Pons (tissue), 1 donor: ENCODE measurements at places on chromosomes 11 and 22.

- no peak for DNase-seq
Measured at GRCh38 chr11:65121447-65121864, 478 bp downstream of the FAU start.

GRCh38 chr22:30015229-30015797 lies 65.0 kb upstream of the HORMAD2 start:
- no peak for DNase-seq

DNA sequence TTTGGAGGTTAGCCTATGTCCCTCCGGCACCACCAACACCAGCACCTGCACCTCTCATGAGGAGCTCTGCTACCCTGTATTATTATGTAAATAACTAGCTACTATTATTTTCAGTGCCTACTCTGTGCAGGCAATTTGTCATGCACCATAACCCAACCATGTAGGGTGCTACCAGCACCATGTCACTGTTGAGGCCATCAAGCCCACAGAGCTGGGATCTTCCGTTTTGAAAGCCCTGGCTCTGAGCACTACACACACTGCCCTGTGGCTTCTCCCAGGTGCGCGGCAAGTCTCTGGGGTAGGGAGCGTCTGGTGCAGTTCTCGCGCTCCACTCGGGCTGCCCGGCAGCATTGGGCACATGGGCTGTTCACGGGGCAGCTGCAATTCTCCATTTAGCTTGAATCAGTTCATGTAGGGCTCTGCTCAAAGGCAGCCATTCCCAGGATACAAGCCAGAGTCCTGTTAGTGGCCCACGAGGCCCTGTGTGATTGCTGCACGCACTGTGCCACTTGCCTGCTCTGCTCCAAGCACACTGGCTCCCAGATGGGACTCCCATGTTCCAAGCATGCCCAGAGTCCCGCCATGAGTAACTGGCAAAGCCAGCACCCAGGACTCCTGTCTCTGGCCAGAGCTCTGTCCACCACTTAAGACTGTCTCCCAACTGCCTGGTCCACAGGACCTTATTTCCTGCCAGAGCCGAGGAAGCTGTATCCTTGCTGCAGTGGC lies 42.5 kb upstream of the CDON start:
- DNase-seq = no peak

GRCh38 chr11:123920943-123921342 lies 18.5 kb upstream of the OR4D5 start:
- no peak for DNase-seq

DNA sequence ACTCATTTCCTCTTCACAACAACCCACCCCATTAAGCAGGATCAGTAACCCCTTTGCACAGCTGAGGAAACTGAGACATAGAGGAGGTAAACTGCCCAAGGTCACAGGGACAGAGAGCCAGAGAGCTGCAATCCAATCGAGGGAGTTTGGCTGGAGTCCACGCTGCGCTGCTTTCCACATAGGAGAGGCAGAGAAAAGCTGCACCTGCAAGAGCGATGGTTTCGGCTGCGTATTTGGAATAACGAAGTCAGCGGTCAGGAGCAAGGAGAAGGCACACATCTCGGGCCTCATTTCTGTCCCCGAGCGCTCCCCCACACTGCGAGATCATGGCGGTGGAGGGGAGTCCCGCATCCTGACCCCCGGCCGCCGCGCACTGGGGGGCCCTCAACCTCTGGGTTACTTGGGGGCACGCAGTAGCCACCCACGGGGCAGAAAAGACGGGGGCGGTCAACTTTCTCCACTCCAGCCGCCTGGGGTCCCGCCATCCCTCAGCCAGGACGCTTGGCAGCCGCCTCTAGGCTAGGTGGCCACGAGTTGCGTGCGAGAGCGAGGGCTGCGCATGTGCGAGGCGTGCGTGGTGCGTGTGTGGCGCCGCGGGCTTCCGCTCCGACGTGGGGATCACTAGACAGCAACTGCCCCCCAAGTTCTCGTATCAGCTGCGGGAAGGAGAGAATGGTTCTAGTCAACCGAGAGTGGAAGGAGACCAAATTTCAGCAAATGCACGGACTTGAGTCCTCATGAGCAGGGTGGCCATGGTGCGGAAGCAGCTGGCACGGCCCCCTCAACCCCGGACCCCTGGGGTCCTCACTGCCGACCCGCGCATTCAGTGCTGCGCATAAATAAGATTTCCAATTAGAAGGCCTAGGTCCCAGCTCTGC lies 42.3 kb upstream of the CLDN5 start:
- DNase-seq = no peak

DNA sequence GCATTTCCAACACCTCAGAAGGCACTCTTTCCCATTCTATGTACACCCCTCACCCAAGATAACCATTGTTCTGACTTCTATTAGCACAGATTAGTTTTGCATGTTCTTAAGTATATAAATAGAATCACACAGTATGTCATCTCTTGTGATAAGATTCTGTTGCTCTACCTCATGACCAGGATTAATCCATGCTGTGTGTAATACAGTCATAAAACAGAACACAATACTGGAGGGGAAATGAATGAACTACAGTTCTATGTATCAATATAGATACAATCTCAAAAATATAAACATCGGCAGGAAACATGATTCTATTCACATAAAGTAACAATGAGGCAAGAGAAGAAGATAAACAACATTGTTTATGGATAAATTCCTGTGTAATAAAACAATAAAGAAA lies 151.5 kb downstream of the ATG16L2 start:
- DNase-seq = no peak

GRCh38 chr11:120675171-120675570 lies 163.6 kb downstream of the GRIK4 start:
- DNase-seq = no peak

DNA sequence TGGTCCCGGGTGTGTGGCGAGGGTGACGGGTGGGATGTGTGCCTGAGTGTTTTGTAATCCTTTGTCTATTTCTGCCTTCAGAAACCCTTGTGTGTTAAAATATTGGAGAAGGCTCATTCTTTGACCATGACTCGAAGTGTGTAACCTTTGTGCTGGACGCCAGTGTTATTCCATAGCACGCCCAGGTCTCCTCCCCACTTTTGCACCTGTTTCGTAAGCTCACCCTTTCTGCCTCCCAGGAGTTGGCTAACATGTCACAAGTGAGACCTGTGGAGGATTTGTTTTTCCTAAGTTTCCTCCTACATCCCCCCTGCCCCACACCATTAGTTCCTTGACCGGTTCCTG lies 382 bp downstream of the C11orf54 start:
- DNase-seq = no peak

DNA sequence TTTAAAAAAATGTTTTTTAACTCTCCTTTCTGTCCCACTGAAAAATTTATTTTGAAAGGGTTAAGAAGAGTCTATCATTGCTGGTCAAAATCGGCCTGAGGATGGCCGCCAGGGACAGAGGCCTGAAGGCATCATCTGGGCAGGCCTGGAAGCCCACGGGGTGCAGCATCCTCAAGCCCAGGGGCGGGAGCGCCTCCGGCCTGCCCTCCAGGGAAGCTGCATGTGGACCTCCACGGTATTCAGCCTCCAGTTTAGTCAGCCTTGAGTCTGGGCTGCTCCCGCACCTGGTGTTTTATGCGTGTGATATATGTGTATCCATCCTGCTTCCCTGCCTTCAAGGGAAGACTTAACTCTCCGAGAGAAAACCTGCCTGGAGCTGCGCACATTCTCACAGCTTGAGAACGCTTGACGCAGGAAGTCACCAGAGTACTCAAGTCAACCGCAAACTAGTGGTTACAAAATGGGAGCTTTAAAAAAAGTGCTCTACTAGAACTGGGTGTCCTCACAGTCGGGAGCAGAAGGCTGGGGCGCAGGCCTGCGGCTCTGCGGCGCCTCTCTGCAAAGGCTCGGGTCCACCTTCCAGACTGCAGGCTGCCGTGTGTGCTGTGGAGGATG lies 13.6 kb upstream of the BID start:
- no peak for DNase-seq

DNA sequence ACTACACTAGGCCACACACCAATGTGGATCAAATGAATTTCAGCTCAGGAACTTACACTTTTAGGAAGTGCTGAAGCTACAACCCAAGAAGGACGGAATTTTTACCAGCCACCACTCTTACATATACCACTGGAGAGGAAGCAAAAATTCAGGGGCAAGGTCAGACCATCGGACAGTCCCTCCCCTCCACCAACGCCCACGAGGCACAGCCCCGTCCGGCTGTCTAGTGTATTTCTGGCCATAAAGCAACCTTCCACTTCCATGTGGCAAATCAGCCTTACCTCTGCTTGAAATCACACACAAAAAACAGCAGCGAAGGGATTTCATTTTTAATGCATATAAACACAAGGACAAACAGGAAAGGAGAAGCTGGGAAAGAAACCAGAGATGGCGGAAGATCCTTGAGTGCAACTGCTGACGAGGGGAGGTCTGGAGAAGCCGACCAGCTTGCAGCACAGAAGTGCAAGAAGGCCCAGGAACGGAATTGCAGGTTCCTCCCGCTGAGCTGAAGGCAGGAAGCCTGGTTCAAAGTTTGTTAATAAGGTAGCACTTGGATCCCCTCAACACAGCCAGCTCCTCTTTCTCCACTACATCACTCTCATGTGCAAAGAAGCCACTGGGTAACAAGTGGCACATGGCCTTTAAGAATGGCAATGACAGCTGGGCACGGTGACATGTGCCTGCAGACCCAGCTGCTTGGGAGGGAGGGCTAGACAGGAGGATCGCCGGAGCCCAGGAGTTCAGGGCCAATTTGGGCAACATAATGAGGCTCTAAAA lies 71.5 kb downstream of the SHANK2 start:
- no peak for DNase-seq

DNA sequence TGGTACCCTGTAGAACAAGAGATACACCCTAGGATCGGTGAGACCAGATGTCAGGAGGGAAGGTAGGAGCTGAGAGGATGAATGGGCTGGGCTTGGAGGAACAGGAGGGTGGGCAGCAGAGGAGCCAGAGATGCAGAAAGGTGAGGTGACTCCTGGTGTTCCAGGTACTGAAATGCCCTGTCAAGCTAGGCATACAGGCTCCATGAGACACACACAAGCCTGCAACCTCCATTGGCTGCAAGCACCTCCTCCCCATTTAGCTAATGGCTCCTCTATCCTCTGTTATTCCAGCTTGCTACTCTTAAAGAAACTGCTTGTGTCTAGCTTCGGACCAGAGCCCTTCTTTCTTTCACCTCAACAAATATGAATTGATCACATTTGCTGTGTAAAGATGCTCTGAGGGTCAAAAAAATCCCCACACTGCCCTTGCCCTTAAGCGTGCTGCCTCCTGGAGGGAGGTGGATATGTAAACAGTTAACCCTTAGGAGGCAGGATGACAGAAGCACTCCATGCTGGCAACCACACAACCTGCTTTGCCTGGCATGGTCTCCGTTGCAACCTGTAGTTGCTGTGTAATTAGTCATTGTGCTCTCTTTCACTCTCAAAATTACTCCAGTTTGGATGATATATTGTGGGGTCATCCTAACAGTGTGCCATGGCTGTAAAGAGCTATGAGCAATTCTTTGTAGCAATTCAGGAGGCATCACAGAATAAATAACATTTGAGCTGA lies 156.0 kb downstream of the PKNOX2 start:
- DNase-seq = no peak

DNA sequence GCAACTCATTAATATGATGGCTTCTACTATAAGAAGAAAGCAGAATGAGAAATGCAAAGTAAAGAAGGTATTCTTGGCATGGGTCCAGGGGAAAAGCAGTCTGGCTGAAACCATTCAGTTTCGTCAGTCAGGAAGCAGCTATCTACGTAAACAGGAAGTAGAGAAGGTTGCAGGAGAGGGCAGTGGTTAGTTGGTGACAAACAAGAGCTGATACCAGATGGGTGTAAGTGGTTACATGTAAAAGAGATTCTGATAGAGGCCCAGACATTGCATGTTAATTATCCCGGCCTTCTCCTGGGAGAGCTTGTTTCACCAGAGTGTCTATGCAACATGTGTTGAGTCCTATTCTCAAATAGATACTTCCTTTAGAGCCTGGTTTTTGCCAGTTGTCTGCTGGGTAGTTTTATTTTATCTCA lies 58.4 kb upstream of the PSMA1 start:
- peak; percentile 72 for DNase-seq

DNA sequence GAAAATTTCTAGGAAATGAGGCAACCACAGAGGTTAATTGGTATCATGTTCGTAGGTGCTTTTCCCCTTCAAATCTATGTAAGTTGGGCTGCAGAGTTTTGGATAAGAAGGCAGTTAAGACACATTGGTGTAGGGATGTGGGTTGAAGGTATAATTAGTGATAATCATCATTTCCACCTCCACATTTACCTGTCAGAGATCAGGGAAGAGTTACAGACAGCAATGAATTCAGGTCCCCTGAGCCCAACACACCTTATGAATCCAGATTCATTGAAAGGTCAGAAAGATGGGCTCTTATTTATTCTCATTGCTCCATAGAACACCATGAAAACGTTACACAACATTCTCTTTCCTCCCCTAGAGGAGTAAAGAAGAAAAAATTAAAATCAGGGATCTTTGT lies 308.7 kb downstream of the C11orf87 start:
- DNase-seq = no peak

DNA sequence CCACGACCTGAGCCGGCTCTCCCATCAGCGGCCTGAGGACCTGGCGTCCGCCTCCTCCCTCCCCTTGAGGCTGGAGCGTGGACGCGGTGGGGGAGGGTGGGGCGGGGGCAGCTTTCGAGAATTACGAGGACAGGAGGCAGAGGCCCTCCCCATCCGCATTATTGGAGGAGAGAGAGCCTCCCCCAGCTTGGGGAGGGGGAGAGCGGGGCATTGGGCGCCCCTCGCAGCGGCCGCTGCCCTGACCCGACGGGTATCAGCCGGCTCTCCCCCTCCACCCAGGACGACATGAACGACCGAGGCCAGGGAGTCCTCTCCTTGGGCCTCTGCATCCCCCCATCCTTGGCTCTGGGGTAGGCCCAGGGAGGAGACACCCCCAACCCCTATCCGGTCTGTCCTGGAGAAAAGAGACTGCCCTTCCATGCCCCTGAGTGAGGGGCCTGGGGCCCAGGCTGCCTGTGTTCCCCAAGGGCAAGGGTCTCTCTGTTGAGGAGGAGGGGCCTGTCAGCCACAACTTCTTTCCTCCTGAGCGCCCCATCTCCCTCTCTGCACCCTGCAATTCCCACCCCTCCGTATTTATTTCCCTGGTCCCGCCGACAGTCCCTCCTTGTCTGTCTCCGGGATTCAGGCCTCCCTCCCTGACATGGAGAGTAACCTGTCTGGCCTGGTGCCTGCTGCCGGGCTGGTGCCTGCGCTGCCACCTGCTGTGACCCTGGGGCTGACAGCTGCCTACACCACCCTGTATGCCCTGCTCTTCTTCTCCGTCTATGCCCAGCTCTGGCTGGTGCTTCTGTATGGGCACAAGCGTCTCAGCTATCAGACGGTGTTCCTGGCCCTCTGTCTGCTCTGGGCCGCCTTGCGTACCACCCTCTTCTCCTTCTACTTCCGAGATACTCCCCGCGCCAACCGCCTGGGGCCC lies 495 bp downstream of the GPR137 start:
- no peak for DNase-seq

- no peak for DNase-seq
Measured at GRCh38 chr11:117826190-117826570, 1.6 kb upstream of the FXYD2 start.

GRCh38 chr11:125457814-125458343 lies 38.2 kb downstream of the FEZ1 start:
- peak; percentile 95 for DNase-seq

DNA sequence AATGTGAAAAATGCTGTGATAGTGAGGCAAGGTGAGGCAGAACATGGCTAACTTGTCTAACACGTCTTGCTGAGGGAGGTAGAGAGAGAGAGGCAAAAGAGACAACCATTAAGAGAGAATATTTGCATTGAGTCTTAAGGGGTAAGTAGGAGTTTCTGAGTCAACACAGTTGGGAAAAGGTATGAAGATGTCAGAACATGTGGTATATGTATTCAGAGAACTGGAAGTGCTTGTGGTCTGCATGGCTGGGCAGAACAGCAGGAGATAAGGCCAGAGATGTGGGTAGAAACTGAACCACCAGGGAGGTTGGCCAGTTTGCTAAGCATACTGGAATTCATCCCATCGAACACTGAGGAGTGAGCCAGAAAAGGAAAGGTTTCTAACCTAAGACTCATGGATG lies 25.0 kb upstream of the SLC5A1 start:
- DNase-seq = no peak
